Kidney capillary endothelial cell (primary cell): ENCODE measurements at places on chromosomes 7 and 10.

- no peak for DNase-seq
These were observed 12.5 kb downstream of the HABP2 start for GRCh38 chr10:113565364-113565763.

- DNase-seq = no peak
These were observed 532.0 kb downstream of the GATA3 start for GRCh38 chr10:8586504-8586903.

- DNase-seq = no peak
These were observed 92.9 kb upstream of the LRRTM3 start for GRCh38 chr10:66832781-66833422.

- peak; percentile 82 for DNase-seq
These were observed 44.5 kb upstream of the TRIM8 start for GRCh38 chr10:102599565-102600327.

- no peak for DNase-seq
These were observed 128.4 kb downstream of the ARHGAP22 start for GRCh38 chr10:48476279-48476982.

DNA sequence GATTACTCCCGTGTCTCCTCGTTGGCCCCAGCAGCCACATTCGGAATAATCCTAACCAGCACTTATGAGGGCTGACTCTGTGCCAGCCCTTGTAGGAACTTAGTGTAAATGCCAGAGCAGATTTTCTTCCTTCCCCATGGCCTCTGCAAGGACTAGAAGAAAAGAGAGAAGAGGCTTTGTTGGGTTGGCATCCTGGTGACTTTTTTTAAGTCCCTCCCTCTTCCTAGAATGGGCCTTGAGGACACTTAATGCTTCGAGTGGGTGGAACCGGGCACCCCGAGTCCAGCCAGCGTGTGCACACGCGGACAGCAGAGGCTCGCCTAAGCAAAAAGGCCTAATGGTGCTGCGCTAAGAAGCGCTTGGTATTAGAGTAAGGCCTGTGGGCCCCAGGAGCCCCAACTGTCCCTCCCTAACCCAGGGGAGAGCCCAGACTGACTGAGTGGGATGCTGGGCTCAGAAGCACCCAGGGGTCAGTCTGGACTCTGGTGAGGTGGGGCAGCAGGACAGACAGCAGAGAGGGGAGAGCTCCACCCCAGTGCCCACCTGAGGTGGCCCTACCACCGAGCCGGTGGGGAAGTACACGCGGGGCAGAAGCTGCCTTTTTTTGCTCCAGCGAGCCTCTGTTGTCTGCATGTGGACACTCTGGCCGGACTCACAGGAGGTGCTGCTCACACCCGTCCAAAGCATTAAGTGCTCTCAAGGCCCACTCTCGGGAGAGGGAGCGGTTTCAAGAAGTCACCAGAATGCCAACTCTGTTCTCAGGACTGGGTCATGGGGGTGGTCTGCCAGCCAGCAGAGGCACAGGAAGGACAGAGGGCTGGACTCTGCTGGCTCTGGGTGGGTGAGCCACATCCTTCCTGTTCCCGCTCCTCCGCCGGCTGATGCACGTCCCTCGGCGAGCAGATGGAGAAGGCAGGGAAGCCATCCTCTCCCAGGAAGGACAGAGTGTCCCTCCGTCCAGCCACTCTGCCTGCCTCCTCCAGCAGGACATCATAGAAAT lies 12.5 kb downstream of the ITPRIP start:
- peak; percentile 75 for DNase-seq

GRCh38 chr10:62613859-62614258 lies 190.7 kb upstream of the ADO start:
- no peak for DNase-seq

GRCh38 chr7:42381161-42381560 lies 144.2 kb upstream of the GLI3 start:
- no peak for DNase-seq

- no peak for DNase-seq
These were observed 191.9 kb downstream of the C7orf25 start for GRCh38 chr7:42720012-42720411.

DNA sequence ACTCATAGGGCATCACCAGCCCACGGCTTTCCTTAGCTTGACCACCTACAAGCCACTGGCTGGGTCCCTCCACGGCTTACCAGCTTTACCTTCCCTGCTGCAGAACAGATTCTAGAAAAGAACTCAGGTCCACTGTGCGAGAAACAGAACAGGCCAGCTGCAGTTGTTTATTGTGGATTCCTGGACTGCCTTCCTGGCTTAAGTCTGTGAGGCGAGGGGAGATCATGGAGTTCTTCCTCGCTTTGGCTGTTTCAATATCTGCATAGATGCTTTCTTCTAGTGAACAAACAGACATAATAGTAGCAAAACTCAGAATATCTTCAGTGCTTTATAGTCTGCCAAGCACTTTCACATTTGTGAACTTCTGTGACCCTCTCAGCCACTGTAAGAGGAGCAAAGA lies 162.9 kb upstream of the HABP2 start:
- no peak for DNase-seq

DNA sequence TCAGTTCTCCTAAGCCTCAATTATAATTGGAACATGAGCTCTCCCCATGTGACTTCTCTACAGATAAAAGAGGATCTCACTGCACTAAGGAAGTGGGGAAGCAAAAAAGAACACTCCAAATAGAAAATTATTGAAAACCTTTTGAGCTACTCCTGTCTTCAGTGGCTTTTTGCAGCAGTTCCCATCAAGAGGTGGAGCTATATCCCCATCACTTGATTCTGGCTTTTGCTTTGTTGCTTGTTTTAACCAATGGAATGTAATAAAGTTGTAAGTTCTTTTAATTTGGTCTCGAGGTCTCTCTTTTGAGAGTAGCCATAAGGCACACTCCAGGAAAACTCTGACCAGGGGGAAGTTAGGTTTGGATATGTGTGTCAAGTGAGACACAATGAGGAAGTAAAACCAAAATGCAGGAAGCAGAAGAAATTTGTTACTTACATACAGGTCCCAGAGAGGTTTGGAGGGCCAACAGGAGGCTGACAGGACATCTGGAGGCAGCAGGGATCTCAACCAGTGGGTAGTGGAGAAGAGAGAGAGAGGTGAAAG lies 569.4 kb downstream of the HTR7 start:
- DNase-seq = peak; percentile 28

GRCh38 chr10:11573497-11573896 lies 38.0 kb downstream of the USP6NL start:
- peak; percentile 42 for DNase-seq

DNA sequence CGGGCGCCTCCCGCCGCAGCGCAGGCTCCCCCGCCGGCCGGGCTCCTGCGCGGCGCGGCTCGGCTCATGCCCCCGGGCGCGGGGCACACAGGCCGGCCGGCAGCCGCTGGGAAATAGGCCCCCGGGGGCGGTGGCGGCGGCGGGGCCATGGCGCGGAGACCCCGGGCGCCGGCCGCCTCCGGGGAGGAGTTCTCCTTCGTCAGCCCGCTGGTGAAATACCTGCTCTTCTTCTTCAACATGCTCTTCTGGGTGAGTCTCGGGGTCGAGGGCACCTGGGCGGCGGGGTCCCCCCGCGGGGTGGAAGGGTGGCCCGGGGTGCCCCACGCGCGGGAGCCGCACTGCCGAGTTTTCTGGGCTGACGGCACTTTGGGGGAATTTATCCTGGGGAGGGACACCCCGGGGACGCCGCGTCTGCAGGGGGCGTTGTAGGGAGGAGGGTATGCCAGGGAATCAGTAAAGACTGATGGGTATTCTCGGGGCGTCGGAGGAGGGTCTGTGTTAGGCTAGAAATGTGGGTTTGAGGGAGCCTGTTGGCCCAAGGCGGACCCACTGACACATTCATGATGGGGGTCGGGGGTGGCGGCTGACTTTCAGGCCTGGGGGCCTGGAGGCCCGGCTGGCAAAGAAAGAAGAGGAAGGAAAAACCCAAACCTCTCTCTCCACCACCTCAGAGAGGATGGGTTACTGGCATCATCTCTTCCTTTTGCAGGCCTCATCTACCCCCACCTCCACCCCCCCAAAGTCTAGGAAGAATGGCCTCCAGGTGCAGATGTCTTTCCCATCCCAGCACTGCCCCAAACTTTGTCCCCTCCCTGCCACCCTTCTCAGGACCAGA lies 544 bp downstream of the TSPAN33 start:
- no peak for DNase-seq

GRCh38 chr7:24939416-24939815 lies 40.6 kb downstream of the OSBPL3 start:
- no peak for DNase-seq

- no peak for DNase-seq
These were observed 191.1 kb downstream of the ZNF438 start for GRCh38 chr10:30840395-30841050.

DNA sequence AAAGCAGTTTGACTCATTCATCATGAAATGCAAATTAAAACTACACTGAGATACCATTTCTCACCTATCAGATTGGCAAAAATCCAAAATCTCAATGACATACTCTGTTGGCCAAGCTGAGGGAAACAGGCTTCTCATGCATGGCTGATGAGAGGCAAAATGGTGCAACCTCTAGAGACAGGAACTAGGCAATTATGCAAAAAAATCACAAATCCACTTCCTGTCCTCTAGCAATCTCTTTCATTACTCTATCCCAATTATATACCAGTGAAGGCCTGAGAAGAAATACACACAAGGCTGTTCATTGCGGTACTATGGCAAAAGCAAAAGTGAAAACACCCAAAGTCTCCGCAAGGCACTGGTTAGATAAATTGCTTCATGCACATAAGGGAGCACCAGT lies 25.9 kb upstream of the PTPRN2 start:
- no peak for DNase-seq

DNA sequence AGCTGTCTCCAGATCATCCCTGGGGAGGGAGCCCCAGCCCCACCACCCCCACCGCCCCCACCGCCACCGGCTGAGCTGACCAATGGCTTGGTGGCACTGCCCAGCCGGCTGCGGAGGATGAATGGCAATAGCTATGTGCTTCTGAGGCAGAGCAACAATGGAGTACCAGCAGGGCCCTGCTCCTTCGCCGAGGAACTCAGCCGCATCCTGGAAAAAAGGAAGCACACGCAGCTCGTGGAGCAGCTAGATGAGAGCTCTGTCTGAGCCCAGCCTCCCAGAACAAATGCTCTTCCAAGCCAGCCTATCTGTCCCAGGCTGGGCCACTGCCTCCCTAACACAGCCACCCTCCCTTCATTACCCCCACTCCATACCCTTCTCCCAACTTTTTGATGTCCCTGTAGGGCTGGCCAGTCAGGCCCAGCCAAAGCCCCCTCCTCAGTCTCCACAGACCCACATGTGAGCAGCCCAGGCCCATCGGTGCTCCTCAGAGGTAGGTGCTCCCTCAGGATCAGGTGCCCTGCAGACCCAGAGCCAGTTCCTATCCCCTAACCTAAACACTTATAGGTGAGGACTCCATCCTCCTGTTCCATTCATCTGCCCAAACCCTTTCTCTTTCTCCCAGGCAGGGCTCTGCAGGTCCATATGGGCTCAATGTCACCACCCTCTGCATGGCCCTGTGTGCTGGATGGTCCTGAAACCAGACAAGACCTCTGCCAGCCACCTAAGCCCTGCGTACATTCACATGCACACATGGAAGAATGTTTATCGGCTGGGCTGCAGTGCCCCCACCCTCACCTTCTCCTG lies 3.2 kb downstream of the MRPL43 start:
- DNase-seq = no peak

GRCh38 chr10:62651341-62651740 lies 153.2 kb upstream of the ADO start:
- no peak for DNase-seq

GRCh38 chr10:51654918-51655317 lies 44.5 kb downstream of the CSTF2T start:
- no peak for DNase-seq

- no peak for DNase-seq
These were observed 6.7 kb upstream of the COA1 start for GRCh38 chr7:43735802-43736603.

DNA sequence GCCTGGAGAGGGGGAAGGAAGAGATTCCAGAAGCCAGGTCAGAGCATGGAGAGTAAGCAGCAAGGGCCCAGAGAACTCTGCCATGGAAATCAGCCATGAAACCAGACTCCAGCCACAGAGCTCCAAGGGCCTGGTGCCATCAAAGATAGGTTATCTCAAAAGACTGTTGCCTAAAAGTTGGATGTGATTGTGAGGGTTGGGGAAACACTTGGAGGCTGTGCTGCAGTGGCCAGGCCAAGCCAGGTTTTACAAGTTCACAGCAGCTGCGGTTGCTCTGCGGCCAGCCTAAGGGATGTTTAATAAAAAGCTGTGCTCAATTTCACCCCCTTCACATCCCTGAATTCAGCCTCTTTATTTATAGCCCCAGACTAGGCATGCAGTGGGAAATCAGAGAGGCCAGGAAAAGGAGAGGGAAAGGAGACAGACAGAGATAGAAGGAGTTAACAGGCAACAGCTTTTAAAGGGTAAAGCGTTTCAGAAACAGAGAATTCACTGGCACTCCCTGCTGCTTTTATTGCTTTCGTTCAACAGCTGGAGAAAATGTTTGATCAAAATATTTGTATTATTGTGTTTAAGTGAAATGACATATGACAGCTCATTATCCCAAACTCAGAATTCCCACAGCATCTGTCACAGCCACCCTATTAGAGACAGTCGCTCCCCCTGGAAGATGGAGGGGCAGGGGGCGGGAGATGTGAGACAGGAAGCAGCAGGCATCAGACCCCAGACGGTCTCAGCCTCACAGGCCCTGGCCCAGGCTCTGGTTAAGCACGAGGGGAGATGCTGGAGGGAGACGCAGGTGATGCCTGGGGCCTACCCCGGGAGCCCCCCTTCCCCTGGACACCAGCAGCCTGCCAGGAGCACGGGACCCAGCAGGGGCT lies 140.1 kb downstream of the GLI3 start:
- no peak for DNase-seq

GRCh38 chr7:90551036-90551435 lies 45.1 kb upstream of the CDK14 start:
- no peak for DNase-seq

DNA sequence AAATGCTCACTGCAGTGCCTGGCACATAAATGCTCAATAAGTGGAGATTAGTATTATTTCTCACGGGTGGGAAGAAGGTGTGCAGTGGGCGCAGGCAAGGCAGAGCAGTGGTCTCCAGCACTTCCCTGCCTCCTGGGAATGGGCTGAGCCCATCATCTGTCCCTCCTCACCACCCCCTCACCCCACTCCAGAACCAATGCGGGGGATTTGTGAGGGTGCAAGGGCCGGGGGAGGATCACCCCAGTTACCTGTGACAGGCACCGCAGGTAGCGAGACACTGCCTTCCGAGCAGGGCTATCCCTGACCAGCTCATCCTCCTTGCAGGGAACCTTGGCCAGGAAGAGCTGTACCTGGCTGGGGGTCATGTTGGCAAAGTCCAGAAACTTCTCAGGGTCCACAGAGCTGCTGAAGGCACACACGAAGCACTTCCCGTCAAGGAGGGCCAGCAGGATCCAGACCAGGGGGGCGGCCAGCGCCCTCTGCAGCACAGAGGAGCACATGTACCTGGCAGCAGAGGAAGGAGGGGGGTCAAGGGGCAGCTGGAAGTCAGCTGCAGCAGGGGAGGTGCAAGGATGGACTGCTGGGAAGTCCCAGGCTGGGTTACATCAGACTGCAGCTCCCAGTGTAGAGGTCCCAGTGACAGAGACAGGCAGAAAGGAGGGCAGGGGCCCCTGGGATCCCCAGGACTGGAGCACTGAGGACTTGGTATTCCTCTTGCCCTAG lies 2.8 kb downstream of the CALHM3 start:
- DNase-seq = no peak

DNA sequence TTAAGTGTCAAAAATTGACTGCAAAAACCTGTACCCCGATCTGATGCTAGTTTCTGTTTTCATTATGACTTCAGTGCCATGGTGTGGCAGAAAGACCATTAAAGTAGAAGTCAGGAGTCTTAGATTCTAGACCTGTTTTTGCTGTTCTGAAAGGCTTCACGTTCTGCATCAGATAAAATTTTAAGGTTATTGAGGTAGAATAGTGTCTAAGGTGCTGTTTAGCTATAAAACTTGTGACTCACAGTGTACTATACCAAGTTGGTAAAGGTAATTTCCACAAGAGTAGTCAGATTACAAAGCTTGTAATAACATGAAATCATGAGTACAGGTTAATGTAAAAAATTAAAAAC lies 38.6 kb downstream of the ZNRF2 start:
- DNase-seq = no peak
